ENCODE measurements at places on chromosomes 1 and 21.

DNA sequence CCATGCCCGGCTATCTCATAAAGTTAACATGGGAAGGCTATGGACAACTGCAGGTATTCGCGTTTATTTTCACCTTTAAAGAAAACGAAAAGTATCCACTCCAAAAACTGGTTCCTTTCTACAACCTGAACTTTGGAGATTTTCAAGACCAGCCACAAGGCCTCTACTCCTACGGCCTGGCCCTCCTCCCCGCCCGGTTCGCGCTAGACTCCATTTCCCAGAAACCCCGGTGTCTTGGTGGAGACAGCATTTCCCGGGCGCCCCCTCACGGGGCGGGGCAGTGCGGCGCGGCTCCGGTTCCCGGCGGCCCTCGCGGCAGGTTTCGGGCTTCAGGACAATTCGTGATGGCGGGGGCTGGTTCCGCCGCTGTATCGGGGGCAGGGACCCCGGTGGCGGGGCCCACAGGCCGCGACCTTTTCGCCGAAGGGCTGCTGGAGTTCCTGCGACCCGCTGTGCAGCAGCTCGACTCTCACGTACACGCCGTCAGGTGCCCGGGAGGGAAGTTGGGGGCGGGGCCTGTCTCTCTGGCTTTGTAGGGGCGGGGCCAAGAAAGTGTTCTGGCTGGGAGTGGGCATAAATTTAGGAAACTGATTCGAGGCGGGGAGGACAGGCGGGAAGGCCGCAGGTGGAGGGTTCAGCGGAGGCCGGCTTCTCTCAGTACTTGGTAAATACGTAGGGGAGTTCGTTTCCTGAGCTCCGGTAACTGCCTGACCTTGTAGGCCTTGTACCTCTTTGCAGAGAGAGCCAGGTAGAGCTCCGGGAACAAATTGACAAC, at the start of gene SNAPIN:
TSS of gene SNAPIN (plus strand) at position 304 of the 775 bp plus-strand sequence. CDS start at position 345, 41 bp downstream.
- DNase-seq: peak; percentile 94

- DNase-seq: no peak
Observed at GRCh38 chr1:66758241-66758755, 6.0 kb downstream of the DYNLT5 start.

GRCh38 chr1:220330265-220330664, 58.0 kb upstream of the RAB3GAP2 start:
- DNase-seq: no peak

DNA sequence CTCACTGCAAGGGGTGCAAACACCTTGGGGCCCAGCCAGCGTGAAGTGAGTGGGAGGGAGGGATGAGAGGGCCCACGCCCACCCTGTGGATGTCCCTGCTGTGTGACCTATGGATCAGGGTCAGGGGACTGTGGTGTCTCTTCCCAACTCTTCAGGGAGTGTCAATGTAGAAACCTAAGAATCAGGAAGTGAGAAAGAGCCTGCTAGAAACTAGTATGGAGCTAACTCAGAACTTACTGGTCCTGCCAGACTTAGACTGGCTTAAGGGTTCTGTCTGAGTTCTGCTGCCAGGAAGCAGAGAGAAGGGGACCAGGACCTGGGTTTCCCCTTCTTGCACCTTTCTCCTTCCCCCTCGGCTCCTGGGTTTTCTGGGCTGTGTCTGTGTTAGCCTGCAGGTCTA, 1.8 kb upstream of the IL10 start:
- no peak for DNase-seq

DNA sequence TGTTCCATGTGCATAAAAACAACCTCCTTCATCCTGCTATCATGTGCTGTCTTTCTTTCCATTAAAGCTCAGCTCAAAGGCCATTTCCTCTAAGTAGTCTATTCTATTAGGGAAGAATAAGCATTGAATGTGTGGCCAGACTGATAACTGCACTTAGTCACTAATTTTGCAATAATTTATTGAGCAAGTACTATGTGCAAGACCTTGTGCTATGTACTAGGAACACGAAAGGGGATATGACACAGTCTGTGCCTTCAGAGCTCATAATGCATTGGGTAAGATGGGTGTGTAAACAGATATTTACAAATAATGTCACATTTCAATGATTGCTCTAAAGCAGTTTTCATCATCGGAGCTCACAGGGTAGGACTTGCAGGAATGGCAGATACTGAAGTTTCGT, 54.2 kb downstream of the NMNAT2 start:
- no peak for DNase-seq

- no peak for DNase-seq
Observed at GRCh38 chr1:231384696-231385415, 37.2 kb downstream of the EGLN1 start.

DNA sequence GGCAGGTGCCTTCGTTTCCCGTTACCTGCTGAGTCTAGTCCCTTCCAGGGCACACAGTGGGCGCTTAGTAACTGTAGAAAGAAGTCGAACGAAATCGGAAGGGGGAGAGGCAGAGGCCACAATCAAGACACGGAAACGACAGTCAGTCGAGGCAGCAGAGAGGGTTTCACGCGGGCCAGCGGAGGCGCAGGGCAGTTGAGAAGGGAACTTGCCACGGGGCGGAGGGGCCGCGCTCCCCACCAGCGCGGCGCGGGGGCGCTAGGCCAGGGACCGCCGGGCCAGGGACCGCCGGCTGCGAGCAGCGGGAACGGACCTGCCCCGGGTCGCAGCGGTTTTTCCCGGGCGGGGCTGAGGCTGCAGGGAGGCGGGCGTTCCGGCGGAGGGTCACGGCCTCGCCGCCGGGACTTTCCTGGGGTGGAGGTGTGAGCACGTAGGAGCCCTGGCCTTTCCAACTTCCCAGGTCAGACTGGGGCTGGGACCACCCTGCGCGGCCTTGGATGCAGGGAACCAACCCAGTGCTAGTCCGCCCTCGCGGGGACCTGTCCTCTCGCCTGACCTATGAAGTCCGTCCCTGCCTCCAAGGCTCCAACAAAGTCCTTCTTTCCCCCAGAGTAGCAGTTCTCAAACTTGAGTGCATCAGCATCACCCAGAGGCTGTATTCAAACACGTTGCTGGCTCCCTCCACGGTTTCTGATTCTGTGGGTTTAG, 150.1 kb upstream of the FGGY start:
- DNase-seq: peak; percentile 61

- DNase-seq: no peak
Observed at GRCh38 chr1:168333562-168334276, 53.0 kb downstream of the TBX19 start.

GRCh38 chr1:166116026-166116425, 50.8 kb downstream of the FAM78B start:
- no peak for DNase-seq

- DNase-seq: no peak
Observed at GRCh38 chr1:109516872-109517271, 7.3 kb upstream of the AMIGO1 start.

DNA sequence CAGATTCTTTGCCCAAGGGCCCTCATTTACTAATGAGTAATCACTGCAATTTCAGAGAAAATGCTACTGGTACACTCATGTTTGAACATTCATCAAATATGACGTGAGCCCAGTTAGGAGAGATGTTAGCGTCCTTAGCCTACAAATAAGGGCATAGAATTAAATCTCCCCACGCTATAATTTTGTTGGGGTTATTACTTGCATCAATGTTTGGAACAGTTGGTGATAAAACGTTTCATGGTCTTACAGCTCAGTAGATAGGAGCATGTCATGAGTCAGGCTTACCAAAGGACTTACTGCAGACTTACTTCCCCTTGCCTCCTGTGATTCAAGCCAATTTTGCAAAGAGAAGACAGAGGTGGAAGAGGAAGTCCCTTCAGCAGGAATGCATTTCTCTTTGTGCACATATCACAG, 304.0 kb downstream of the KIF26B start:
- no peak for DNase-seq

- DNase-seq: peak; percentile 82
Observed at GRCh38 chr1:87151500-87152421, 176.9 kb upstream of the LMO4 start.

DNA sequence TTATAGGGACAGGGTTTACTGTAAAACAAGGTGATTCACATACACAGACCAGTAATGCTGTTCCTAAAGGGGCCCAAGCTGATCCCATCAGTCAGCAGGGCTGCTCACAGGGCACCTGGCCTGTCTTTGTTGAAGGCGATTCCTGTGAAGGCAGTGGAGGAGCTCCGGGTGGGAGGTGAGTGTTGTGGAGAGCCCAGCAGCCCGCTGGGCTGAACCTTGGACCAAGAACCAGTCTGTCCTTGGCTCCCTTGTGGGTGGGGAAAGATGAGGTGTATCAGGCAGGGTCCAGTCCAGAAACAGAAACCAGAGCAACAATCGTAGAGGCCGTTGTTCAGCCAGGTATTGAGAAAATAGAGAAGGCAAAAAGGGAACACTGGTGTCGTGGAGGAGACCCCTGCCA, 12.5 kb downstream of the PDXK start:
- DNase-seq: no peak

DNA sequence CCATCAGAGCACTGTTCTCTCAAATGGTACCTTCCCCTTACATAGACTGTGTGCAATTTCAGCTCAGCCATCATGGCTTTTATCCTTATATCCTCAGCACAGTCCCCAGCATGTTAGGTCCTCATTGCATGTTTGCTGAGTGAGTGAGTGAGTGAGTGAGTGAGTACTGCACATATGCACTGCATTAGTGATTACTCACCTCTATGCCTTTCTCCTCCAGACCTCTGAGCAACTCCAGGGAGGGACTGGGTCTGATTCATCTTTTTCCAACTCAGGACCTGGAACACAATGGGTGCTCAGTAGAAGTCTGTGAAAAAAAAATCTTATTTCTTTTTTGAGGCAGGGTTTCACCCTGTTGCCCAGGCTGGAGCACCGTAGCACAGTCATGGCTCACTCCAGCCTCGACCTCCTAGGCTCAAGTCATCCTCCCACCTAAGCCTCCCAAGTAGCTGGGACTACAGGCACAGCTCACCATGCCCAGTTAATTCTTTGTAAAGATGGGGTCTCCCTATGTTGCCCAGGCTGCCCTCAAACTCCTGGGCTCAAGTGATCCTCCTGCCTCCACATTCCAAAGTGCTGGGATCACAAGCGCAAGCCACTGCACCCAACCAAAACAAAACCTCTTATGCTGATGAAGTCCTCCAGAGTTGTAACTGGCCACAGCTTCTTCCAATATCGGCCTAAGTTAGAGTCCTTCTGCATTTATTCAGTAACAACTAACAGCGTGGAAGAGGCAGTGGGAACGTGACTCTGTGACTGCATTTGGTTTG, 23.7 kb downstream of the RNU5D-1 start:
- no peak for DNase-seq

- DNase-seq: no peak
Observed at GRCh38 chr1:9737057-9737456, 85.5 kb downstream of the PIK3CD start.

- DNase-seq: no peak
Observed at GRCh38 chr1:236516929-236517704, 6.7 kb upstream of the LGALS8 start.

- peak; percentile 99 for DNase-seq
Observed at GRCh38 chr1:43270421-43271095, 775 bp downstream of the TMEM125 start.

GRCh38 chr1:44881011-44881632, 38.1 kb upstream of the PTCH2 start:
- no peak for DNase-seq

GRCh38 chr1:10546896-10547295, 72.1 kb downstream of the PEX14 start:
- no peak for DNase-seq

GRCh38 chr1:248815407-248816034, 10.2 kb downstream of the SH3BP5L start:
- no peak for DNase-seq

GRCh38 chr21:37367336-37367702, 746 bp downstream of the DYRK1A start:
- no peak for DNase-seq

DNA sequence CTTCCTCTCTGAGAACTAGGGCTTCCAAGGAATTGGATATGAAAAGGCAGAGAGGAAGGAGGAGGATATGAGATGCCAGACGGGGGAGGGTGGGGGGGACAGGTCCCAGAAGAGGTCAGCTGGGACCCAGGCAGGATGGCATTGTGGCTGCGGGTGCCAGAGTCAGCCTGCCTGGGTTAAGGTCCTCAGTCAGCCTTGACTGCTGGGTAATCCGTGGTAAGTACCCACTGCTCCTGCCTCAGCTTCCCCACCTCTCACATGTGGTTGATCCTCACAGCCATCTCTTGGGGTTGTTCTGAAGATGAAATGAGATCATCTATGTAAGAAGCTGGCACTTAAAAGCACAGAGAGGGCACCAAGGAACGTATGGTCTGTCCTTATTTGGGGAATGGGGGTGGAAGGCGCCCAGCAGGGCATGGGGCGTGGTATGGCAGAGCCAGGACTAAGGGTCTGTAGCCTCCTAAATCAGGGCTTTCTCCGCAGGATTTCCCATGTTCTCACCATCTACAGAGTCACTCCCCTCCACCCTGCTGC, 23.8 kb downstream of the ELF3 start:
- DNase-seq: no peak

- DNase-seq: no peak
Observed at GRCh38 chr1:164771041-164771618, 212.1 kb downstream of the PBX1 start.

DNA sequence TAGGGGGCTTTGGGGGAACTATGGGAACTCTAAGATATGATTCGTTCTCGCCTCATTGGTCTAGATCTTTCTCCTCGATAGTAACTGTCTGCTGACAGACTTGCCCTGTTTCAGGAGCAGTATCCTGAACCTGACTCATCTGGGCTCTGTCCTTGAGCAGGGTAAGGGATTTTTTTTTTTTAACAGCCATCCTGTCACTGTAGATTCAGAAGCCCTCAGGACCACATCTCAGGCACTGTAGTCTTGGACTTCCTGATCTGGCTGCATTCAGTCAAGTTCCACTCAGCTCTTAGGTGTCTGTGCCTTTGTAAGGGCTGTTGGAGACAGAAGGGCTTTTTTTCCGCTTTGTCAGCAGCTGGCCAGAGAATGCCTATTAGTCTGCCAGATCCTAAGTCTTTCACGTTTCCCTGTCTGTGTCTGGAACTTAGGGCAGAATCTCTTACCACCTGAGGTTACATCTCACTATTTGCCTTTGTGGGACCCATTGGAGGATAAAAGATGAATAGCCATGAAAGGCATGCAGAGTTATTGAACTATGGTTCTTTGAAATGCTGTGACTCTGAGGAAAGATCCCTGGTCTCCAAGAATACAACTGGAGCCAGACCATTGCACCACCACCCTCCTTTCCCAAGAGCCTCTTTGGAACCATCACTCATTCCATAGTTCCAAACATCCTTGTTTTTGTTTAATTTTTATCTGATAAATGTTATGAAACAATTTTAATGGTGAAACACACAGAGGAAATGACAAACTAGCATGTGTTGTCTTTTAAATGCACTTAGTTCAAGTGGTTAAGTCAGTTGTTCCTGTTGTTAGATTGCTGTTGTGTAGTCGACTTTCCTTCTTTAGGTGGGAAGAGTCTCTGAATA, 49.7 kb upstream of the MACF1 start:
- no peak for DNase-seq
